ENCODE measurements at places on chromosomes 1 and 21.

GRCh38 chr1:59309392-59309791 is 12.5 kb downstream of the FGGY start:
- DNase-seq, result no peak

DNA sequence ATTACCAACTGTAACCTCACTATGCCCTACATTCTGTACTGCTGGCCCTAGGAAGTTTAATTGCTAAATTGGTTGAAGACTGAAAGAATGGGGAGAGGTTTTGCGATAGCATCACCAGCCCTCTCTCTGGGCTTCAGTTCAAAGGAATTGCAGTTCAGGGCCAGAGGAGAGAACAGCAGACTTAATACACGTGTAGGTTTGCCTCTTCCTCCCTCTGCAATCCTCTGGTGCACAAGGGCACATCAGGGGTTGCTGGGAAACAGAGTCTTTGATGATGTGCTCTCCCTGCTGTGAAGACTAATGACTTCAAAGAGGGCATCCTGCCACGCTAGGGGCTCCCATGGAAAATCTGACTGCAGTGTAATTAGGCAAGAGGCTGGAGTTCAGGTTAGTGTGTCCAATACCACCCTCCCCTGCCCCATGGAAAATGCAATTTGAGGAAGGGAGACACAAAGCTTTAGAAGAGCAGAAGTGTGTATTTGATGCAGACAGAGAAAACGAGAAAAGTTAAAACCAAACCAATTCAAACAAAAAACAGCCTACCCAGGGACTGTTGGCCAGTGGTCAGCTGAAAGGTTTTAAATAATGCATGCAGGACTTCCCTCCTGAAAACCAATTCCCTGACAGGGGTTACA is 167.9 kb downstream of the ASTN1 start:
- no peak for DNase-seq

GRCh38 chr1:85128316-85128715 is 72.5 kb downstream of the SYDE2 start:
- no peak for DNase-seq

DNA sequence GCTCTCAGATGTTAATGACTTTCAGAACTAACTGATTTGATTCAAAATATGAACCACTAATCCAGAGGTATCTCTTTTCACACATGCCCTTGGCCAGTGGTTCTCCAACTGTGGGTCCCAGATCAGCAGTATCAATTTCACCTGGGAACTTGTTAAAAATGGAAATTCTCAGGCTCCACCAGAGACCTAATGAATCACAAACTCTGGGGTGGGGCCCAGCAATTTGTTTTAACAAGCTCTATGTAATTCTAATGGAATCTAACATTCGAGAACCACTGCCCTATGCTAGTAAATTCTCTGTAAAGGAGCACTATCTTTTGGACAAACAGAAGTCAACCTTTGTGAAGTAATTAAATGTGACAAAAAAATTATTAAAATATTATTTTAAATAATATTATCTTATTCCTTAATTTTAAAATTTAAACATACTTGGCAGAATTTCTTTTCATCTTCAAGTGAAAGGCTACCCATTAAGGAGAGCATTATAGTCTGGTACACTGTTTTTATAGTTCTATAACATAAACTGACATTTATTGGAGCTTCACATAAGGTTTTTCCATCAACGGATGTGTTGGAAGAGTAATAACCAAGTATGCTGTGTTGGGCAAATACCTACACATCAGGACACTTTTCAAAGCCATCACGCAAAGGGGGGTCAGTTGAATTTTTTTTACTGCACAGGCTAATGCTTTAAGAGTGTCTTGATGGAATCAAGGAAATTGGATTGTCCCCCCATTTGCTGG is 130.4 kb downstream of the LHX4 start:
- DNase-seq, result no peak

DNA sequence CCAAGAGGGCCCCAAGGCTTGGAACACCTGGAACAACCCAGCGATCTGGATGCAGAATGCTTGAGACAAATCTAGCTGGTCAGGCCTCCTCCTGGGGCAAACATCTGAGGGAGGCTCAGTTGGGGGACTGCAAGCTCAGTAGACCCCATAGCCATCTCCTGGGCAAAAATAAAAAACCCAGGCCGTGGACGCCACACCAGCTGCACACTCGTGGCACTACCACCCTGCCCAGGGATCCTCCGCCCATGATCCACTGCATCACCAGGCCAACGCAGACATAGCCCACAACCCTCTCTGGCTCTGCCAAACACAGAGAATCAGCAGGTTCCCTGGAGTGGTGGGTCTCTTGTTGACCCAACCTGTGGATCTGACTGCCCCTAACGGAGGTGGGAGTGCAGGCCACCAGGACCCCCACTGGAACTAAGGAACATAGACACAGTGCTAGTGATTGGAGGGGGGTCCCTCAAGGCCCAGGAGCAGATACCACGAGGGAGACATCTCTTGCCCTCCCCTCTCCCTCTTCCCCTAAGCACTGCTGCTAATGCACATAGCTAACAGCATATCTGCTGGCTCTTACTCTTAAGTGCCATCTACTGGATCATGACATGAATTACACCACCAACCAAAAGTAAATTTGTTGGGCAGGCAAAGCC is 147.2 kb downstream of the CHD1L start:
- peak; percentile 2 for DNase-seq

GRCh38 chr1:29519788-29520110 is 283.4 kb downstream of the PTPRU start:
- DNase-seq, result no peak

- no peak for DNase-seq
Observed at GRCh38 chr1:53869454-53870117, 20.0 kb downstream of the YIPF1 start.

DNA sequence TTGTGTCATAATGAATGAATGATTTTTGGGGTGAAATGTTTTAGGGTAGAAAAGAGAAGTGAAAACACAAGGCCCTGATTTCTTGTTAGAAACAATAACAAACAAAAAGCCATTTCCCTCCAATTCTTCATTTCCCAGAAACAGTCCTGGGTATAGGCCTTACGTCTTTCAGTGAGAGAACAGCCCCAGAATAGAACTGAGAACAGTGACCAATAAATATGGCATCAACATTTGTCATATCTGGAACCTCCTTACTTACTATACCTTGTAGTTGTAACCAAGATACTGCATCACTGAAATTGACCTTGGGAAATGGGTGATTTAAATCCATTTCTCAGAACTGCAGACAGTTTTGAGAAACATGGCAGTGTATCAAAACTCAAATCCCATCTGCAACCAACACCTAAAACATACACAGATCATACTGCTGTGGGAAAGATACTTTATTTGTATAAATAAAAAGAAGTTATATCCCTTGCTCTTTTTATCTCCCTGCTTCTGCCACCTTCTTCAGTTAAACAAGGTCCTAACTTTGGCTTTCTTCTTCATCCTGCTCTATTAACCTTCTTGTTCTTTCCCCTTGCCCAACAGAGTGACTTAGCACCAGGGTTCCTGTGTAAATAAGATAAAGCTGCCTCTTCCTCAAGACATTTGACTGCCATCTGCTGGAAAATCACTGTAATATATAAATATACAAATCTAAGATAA is 19.5 kb downstream of the XKR8 start:
- no peak for DNase-seq

DNA sequence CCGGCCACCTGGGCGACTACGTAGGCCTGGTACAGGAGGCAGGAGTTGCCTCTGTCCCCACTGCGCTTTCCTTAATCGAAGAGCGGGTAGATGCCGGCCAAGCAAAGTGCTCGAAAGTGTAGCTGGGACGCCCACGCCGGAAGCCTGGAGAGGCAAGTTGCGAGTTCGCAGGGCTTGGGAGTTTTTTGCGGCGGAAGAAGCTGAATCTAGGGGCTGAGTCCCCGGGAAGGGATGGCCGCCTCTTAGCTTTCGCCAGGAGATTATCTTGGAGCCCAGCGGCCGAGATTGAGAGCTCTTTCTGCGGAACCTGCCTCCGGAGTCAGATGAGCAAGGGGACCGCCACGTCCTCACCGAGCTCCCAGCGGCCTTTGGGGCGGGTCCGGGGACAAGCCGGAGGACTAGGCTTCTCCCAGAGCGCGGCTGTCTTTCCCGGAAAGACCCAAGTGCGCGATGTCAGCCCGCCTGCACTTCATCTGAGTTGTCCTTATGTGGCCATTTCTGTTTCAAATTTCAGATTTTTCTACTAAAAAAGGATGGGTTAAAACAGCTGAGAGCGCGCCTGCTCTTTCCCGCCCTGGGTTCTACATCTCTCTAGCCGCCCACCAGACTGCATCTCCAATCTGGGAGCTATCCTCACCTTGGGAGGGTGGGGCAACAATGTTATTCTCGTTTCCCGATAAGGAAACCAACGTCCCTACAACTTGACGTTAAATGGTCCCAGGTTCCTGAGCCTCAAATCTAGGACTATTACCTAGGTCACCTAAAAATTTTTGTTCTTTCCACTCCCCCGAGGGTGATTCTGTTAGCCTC is 12.4 kb upstream of the TBX15 start:
- no peak for DNase-seq

- no peak for DNase-seq
Observed at GRCh38 chr1:156667610-156667967, 9.6 kb downstream of the NES start.

- DNase-seq, result no peak
Observed at GRCh38 chr1:75125161-75125726, 8.9 kb upstream of the LHX8 start.

DNA sequence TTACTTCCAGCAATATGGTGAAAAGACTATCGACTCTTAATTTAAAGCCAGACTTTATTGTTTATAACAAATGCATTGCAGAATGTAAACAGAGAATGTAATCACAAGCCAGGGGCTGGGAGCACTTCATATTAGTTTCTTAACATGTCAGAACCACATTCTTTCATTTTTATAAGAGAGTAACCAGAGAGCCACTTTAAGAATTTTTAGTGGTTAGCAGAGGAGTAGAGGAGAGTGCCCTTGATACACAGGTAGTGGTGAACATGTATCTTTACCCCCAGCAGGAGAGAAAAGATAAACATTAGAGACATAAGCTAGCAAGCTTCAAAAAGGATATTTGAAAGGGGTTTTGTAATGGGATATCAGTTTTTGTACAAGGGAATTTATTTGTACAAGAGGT is 11.1 kb downstream of the AMY2B start:
- no peak for DNase-seq

DNA sequence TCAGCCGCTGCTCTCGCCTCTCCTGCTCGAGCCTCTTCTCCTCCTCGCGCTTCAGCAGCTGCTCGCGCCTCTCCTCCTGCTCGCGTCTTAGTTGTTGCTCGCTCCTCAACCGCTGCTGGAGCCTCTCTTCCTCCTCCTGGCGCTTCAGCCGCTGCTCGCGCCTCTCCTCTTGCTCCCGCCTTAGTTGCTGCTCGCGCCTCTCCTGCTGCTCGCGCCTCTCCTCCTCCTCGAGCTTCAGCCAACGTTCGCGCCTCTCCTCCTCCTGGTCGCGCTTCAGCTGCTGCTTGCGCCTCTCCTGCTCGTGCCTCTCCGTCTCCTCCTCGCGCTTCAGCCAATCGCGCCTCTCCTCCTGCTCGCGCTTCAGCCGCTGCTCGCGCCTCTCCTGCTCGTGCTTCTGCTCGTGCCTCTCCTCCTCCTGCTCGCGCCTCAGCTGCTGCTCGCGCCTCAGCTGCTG is 3.7 kb downstream of the TCHH start:
- no peak for DNase-seq

GRCh38 chr1:176843352-176844297 is 320.9 kb downstream of the ASTN1 start:
- DNase-seq, result no peak

DNA sequence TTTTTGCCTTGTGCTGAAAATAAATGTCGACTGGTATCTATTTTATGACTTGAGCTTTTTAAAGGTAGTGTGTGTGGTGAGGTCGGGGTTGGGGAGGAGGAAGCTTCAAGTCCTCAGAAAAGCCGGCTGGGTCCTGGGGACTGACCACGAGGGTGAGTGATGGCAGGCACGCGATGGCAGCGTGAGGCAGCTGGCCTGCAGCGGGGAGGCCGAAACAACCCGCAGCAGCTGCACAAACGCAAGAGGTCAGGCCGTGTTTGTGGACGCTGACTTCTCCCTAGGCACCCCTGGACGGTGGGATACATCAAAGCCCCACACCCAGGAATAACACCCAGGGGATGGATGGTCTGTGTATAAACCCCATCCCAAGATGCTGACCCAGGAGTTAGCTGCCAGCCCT is 51.4 kb downstream of the ZBTB18 start:
- DNase-seq, result no peak

Data from stimulated activated CD4-positive, alpha-beta T cell treated with anti-CD3 and anti-CD28 coated beads, Interleukin-15, amount 100 ng/mL, for 48 hours (primary cell).